Naive thymus-derived CD8-positive, alpha-beta T cell (primary cell): ENCODE measurements at places on chromosomes 5 and 9.

DNA sequence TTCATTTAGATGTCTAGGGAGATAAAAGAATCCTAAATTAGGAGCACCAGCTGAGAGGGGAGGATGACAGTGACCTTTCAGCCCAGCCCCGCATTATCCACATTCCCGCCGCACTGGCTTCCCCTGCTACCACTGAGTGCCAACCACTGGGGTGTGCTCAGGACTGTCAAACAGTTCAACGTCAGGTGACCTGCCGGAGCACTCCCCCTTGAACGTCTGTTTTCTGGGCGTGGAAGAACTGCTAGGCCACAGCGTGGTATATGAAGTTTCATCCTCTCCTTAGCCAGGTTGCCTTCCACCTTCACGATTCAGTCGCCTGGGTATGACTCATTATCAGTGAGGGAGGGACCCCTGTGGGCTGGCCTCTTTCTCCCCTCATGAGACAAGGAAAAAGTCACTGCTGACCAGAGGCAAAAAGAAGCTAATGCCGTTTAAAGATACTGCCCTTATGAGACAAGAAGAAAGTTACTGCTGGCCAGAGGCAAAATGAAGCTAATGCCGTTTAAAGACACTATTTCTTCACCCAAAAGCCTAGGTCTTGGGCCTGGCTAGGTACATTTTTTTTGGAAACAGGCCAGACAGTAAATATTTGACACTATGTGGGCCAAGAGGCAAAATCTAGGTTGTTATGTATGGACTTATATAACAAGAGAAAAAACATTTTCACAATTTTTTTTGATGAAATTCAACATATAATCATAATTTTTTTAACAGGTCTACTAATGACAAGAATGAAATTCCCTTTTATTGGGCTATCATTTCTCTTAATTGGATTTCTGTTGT, 4.6 kb downstream of the NMRK1 start:
- no peak overlapping the region for H3K4me3 ChIP-seq
- H3K27ac ChIP-seq: peak overlapping the region; percentile 85
- H3K4me1 ChIP-seq: peaks cover 44% of the 10 kb centered on the region
- H3K27me3 ChIP-seq: no peaks in the 10 kb centered on the region
- peak; percentile 65 for DNase-seq

GRCh38 chr9:136669791-136670464, 7.2 kb downstream of the EGFL7 start:
- H3K4me3 ChIP-seq: no peak overlapping the region
- no peak overlapping the region for H3K27ac ChIP-seq
- H3K4me1 ChIP-seq: peaks cover 3% of the 10 kb centered on the region
- H3K27me3 ChIP-seq: no peaks in the 10 kb centered on the region
- no peaks in the 10 kb centered on the region for H3K36me3 ChIP-seq

DNA sequence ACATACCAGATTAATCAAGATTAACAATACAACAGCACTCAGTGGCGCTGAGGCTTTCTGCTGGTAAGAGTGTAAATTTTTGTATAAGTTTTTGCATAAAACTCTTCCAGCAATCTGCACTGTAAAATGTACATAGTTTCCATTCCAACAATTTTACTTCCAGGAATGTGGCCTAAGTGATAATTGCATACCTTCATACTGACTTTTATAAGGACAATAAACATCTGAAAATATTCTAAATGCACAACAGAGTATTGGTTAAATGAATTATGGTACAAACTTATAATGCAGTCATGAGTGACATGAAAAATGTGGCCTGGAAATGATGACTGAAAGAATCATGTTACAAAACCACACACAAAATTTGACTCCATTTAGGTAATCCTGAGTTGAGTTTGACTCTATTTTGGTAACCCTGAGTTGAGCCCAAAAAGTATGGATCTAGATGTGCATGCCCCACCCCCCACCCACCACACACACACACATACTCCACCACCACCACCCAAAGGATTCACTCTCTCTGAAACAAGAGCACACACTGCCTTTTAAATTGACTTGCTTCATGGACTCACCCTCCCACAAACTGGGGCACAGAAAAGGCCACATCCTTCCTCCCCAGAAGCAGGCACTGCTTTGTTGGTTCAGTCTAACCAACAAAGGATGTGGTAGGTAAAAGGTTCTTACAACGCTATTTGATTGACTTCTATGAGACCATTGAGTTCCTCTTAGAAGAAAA, 137.6 kb downstream of the SUSD1 start:
- peaks cover 19% of the 10 kb centered on the region for H3K36me3 ChIP-seq
- H3K4me3 ChIP-seq: peak overlapping the region; percentile 75
- peaks cover 47% of the 10 kb centered on the region for H3K27me3 ChIP-seq
- DNase-seq: peak; percentile 59

- H3K4me1 ChIP-seq: no peaks in the 10 kb centered on the region
- H3K27ac ChIP-seq: no peak overlapping the region
- H3K36me3 ChIP-seq: no peaks in the 10 kb centered on the region
- no peaks in the 10 kb centered on the region for H3K27me3 ChIP-seq
- DNase-seq: no peak
These were observed 136.5 kb downstream of the SV2C start for GRCh38 chr5:76219636-76220035.
